Neural crest cell (in vitro differentiated cells): ENCODE measurements at places on chromosomes 4 and X.
A peak's percentile ranks its signal among the peaks of the same experiment; 100 is the strongest.

- DNase-seq, result no peak
These were observed 44.1 kb upstream of the TLL1 start for GRCh38 chr4:165828928-165829327.

- DNase-seq, result no peak
These were observed 1.8 kb downstream of the SH3BP2 start for GRCh38 chr4:2794486-2795299.

DNA sequence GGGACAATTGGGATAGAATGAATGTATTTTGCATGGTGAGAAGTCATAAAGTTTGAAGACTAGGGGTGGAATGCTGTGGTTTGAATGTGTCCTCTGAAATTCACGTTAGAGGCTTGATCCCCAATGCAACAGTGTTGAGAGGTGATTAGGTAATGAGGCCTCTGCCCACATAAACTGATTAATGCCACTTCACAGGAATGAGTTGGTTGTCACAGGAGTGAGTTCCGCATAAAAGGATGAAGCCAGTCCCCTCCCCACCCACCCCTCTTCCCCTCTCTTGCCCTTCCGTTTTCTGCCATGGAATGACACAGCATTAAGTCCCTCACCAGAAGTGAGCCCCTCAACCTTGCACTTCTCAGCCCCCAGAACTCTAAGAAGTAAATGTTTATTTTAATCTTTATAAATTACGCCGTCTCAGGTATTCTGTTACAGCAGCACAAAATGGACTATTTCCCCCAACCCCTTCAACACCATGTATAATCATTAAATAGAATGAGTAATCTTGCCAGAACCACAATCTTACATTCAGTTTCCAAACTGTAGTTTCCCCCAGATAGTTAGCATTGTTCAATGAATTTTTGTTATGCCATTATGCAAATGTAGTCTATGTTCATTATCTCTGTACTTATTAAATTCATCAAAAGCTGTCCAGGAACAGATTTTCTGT is 5.5 kb upstream of the MMAA start:
- DNase-seq, result no peak

GRCh38 chr4:54001668-54002365 is 62.6 kb downstream of the CHIC2 start:
- DNase-seq, result no peak

DNA sequence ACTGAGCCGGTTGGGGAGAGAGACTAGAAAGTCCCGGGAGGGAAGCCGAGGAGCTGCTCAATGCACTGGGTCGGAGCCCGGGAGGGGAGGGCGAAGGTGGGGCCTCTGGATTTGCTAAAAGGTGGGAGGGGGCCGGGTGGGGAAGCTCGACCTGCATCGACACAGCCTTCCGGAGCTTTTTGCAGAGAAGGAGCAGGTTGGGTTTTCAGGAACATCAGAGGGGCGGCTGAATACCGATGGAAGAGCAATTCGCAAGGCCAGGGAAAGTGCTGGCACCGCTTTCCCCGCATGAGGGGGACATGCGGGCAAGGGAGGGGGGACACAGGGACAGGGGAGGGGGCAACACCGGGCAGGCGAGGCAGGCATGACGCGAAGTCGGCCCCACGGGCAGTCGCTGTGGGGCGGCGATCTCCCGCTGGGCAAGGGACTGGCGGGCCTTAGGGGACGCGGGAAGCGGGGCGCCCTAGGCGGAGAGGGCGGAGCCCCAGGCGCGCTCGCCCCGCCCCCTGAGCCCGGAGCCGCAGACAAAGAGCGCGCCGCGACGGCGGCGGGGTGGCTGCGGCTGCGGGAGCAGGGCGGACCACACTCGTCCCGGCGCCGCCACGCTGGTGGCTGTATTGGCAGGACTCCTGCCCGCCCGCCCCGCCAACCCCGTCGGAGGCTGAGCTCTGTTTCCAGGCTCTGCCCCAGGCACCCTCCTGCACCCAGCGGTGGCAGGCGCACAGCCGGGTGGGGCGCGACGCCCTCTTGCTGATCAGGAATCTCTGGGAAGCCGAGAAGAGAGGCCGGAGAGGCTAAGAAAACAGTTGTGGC is 11.6 kb downstream of the PDZD4 start:
- peak; percentile 54 for DNase-seq

- DNase-seq, result no peak
These were observed 66.3 kb upstream of the FAM9C start for GRCh38 chrX:13110433-13111324.

DNA sequence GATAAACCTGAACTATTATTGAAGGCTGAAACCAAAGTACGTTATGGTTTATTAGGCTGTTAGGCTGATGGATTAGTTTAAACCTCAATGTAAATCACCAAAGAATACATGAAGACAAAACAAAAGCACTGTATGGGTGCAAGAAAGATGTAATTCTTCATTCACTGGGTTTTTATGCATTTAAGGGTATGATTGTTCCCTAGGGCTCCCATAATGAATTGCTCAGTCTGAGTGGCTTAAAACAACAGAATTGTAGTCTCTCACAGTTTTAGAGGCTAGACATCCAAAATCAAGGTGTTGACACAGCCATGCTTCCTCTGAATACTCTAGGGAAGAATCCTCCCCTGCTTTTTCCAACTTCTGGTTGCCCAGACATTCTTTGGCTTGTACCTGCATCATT is 222.8 kb downstream of the TENM3 start:
- no peak for DNase-seq

DNA sequence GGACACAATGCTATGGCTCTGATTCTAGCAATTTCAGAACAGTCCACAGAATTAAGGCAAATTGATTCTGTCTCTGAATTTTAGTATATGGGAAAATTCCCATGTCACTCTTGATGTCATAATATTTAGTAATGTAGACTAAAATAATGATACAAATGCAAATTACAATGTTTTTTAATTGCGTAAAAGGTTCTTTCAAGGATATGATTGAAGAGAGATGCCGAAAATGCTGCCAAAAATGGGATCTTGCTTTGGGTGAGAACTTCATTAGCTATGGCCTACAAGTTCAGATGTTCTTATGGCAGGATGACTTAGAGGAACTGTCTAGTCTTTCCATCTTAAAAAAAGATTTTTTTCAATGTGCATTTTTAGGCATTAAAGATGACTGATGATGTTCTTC is 170.6 kb downstream of the TMA16 start:
- no peak for DNase-seq

DNA sequence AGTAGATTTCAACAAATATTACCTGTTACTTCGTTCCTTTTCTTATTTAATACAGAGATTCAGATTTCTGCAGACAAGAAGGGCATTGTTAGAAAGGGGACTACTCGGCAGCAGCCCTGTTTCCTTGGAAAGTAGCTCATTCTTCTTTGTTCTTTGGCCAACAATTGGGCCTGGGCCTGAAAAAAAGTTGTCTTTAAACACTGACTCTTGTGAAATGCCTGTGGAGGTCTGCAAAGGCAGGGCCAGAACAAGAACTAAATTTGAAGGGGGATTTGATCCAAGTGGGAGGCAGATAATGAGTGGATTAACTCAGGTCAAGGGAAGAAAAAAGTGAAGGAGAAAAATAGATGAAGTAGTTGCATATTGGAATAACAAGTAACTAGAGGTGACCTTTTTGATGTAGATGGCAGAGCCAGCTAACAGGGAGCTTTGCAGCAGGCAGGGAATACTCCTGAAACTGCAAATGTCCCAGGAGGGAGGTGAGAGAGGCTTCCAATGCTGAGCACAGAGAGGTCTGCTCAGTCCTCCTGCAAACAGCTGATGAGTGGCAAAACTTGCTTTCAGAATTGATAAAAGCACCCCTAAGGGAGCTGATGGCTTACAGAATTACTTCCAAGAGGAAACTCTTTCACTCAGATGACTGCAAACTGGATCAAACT is 393.2 kb upstream of the HS3ST1 start:
- no peak for DNase-seq

DNA sequence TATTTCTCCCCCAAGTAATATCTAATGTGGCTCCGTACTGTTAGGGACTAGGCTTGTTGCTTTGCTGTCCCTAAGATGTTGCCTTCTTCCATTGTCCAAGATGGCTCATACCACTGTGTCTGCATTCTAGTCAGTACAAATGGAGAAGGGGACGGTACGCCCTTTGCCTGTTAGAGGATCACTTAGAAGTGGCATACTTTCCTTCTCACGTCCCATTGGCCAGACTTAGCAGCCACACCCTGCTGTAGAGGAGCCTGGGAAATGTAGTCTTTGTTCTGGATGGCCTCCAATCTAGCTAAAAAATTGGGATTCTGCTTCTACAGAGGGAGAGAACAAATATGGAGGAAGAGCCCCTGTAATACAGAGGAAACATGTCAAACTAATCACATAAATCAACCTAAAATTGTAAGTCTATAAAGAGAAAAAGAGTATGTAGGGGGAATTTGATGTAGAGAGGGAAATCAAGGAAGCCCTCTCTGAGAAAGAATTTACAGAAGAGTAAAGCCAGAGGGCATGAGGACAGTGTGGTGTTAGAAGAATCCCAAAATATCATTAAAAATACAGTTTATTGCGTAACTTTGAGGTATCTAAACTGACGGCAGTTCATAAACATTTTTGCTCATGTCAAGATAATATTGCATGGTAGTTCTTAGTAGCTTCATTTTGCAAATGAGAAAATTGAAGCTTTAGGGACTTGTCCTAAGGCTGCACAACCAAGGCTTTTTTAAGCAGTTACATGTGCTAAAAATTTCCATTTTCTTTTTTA is 15.1 kb downstream of the PRIMPOL start:
- DNase-seq, result no peak

GRCh38 chr4:124085561-124086180 is 626.9 kb downstream of the ANKRD50 start:
- DNase-seq, result no peak

DNA sequence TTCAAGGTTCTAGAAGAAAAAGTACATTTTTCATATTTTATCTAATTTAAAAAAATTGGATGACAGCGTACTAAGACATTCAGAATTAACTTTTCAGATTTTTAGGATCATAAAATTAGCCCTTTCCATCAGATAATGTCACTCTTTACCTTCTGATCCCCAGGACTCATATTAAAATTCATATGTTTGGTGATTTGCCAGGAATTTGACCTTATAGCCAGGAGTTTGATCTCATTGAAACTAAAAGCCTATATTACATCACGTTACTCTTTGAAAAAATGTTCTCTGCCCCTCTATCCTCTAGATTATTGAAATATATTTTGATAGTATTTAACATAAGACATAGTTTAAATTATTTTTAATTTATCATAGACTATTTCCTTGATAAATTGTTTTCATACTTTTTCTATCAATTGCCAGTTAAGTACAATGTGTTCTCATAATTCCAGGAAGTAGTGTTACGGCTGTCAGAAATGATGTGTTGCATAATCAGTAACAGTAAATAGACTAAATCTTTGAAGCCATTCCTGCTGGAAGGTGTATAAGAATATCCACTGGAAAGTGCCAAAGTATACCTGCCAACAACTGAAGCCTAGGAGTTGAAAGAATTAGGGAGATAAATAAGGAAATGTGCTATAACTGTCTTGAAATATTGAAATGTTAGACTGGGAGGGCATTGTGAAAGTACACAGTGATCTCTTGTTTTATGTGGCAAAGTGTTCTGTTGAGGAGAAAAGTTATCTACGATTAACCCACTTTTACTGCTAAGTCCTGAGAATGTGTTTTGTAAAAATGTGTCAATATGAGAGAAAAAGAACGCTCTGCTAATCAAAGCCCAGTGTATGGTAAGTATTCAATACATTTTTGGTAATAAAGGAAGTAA is 32.9 kb upstream of the PDGFC start:
- DNase-seq, result no peak

DNA sequence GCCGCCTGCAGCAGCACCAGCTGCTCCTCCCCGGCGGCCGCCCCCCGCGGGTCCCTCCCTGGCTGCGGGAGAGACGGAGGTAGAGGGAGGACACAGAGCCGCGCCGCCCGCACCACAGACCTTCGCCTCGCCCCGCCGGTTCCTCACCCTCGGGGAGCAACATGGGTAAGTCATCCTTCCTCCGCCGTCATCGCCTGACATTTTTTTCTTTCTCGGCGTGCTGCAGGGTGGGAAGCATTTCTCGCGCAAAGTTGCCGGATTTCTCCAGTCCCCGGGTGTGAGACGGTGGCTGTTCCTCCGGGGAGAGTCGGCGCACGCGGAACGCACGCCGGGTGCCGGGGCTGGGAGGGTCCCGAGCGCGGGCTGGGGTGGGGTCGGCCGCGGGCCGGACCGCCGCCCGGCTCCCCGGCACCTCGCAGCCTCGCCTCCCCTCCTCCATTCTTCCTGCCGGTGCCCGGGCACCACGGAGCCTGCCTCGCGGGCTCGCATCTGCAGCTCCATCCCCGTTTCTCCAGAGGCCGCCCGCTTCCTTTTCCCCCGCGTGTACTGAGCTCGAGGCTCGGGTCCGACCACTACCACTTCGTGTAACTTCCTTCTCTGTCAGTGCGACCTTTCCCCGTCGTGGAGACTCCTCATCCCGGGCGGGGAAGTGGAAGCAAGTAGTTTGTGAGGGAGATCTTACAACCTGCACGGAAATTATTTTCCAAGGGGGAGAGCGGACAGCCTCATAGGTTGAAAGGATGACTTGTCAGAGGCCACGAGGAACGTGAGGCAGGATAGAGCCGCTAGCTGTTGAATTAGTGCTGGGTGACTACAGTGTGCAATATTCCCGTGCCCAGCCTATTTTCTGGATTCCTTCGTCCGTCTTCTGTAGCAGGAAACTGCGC is 464 bp downstream of the RAP1GDS1 start:
- no peak for DNase-seq

DNA sequence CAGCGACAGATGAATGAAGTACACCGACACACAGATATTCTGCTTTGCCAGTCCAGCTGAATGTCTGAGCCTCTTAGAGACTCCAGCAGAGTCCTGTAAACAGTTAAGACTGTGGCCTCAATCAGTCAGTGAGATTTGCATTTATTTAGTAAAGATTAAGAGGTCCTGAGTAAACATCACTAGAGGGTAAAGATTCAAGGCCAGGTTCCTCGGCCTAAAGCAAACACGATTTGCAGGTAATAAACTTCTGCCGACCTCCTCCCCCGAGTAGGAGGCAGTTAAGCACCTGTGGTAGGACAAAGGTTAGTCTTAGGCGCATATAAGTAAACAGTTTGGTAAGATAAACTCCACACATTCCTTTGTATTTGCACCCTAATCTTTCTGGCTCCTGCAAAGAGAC is 99.6 kb downstream of the CFAP47 start:
- no peak for DNase-seq

DNA sequence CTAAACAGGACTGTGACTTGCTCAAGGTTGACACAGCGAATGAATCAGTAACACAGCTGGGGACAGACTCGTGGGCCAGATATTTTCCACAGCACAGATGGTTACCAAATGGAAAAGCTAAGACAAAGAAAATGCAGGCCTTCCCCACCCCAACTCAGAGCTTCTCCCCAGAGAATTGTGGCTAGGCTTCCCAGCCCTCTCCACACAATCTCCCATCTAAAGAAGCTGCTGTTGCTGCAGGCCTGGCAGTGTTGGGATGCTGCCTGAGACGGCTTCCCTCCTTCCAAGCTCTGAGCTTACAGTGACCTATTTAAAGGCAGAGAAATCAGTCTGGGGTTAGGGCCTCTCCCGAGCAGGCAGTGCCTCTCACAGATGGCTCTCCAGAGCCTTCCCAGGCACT is 46.5 kb upstream of the PGRMC1 start:
- DNase-seq, result no peak
